ENCODE measurements at places on chromosomes 5 and 9. TPM values are rescaled to one million over a fixed set of nuclear protein-coding genes. Genes with fewer than 3 reads are reported as not detected.

The IFNA13 gene
- total RNA-seq: not detected

The PCDHGA7 gene
- total RNA-seq: 5.5 TPM

The SVEP1 gene
- 17.2 TPM for total RNA-seq

The APC gene
- 22.6 TPM for total RNA-seq

The SPZ1 gene
- total RNA-seq: not detected

The SPACA9 gene
- 3.3 TPM for total RNA-seq

GRCh38 chr5:83118471-83118870 lies 41.1 kb downstream of the XRCC4 start:
- no peak for DNase-seq

DNA sequence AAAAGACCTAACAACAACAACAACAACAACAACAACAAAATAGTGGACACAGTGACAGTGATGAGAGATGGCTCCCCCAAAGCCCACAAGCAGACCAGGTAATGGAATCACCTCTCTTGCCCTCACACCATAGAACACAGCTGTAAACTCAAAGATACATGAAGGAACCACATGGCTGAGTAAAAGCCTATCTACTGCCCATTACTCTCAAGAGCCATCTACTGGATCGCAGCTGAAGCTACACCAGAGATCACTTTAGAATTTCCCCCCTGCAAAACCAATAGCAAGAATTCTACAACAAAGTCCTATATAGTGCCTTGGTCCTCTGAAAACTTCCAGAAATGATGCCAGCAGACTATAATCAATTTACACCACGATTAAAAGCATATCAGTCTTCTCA lies 1537.6 kb upstream of the CDH9 start:
- peak; percentile 3 for DNase-seq

DNA sequence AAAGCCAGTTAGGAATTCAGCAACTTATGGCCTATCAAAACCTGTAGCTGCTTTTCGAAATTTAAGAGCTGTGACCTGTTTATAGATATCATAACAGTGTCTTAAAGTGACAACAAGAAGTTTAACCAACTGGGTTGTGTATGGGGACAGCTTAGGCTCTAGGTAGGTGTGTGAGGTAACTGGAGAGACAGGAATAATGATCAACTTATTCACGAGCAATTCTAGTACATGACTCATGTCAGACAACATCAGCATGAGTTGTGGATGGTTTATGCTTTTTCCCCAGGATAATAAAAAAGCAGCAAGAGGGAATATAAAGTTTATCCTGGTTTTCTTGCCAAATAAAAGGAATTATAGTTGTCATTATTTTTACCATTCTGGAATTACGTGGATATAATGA lies 88.6 kb downstream of the GDNF start:
- no peak for DNase-seq

- DNase-seq: peak; percentile 28
These were observed 67.4 kb upstream of the TBC1D9B start for GRCh38 chr5:179974946-179975712.

DNA sequence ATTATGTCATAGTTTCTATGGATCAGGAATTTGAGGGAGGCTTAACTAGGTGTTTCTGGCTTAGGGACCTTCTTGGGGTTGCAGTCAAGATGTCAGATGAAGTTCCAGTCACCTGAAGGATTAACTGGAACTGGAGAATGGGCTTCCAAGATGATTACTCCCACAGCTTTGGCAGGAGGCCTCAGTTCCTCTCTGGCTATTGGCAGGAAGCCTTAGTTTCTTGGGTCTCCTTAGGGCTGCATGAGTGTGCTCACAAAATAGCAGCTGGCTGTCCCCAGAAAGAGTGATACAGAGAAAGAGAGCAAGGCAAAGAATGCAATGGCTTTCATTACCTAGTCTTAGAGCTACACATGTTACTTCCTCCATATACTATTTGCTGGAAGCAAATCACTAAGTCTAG lies 138.1 kb upstream of the TLE4 start:
- no peak for DNase-seq

DNA sequence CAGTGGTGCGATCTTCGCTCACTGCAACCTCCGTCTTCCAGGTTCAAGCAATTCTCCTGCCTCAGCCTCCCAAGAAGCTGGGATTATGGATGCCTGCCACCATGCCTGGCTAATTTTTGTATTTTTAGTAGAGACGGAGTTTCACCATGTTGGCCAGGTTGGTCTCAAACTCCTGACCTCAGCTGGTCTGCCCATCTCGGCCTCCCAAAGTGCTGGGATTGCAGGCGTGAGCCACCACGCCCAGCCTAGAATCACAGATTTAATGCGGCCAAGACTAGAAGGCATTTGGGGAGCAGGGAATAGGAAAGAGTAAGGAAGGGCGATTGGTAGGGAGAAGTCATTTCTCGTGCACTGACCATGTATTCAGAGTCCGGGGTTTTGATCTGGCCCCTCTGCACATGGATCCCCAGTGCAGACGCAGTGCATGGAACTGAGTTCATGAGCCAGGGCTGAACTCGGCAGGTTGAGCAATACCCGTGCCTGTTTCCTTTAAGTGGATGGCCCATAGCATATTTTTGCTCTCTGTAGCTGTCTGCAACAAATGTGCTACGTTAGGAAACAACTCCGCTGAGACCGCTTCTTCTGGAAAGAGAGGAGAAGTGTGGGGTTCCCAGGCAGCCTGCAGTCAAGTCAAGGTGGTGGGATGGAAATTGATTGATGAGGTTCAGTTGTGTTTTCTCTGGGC lies 3.4 kb upstream of the HMCN2 start:
- DNase-seq: no peak

DNA sequence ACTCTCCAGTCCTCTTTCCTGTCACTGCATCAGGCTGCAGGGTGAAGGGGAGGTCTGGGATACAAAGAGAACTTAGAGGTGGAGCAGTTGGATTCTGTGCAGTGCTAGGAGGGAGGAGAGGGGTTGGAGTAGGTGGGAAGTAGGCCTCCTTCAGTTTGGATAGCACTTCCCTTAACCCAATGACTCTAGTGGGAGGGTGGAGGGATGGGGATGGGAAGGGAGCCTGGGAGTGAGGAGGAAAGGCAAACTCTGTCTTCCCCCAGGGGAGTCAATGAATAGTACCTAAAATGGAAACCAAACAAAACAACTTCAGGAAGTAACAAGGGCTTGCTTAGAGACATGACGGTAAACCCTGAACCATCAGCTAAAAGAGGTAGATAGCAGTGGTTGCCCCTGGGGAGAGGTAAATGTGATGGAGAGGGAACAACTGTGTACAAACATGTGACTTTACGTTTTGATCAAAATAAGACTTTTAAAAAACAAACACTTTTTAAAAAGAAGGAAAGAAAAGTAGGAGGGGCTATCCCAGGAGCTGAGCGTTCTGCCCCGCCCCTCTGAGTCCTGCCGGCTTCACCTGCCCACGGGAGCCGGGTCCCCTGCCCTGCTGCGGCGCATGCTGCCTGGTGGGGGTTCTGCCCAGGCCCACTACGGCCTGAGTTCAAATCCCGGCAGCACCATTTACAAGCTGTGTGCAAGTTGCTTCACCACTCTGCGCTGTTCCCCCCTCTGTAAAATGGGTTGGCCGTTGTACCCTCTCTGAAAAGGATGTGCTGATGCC lies 30.9 kb downstream of the GSN start:
- DNase-seq: no peak

GRCh38 chr5:80665057-80665456 lies 10.3 kb upstream of the DHFR start:
- DNase-seq: no peak

GRCh38 chr5:143133721-143134120 lies 269.8 kb downstream of the NR3C1 start:
- no peak for DNase-seq

DNA sequence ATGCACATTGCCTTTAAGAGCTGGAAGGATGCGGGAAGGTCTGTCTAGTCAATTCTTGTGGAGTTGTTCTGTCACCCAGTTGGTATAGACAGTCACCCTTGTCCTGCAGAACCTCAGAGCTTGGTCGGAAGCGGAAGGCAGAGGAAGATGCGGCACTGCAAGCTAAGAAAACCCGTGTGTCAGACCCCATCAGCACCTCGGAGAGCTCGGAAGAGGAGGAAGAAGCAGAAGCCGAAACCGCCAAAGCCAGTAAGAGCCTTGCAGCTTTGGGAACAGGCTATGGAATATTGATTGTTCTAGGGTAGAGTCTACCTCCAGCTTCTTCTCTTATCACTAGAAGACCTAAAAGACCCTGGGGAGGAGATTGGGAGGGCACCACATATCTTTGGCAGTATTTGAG lies 6.5 kb downstream of the TCOF1 start:
- DNase-seq: no peak

GRCh38 chr9:130301483-130302286 lies 36.1 kb downstream of the HMCN2 start:
- DNase-seq: peak; percentile 30

- no peak for DNase-seq
These were observed 18.3 kb downstream of the FBXW5 start for GRCh38 chr9:136926154-136926704.

- peak; percentile 80 for DNase-seq
These were observed 117.5 kb downstream of the BOD1 start for GRCh38 chr5:173498739-173499470.

Measured in RPMI7951 (cell line).